Stimulated activated CD8-positive, alpha-beta memory T cell treated with anti-CD3 and anti-CD28 coated beads, Interleukin-4, amount 100 ng/mL, for 1 hour (primary cell): ENCODE measurements at places on chromosomes 2 and 18.

DNA sequence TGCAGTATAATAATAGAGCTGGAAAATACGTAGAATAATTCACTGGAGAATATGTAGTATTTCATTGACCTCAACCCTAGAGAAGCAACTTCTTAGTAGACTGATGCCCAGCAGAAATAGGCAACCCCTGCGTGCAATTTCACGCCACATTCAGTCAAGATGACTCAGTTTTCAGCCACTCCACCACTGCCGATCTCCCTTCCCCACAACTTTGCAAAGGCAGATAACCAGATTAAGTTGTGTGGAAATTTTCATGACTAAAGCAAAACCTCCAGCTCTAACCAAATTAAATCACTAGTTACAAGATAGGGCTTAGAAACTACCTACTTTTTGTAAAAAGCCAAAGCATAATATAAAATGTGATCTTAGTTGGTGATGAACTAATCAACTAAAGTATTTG, 63.3 kb upstream of the STK17B start:
- peak; percentile 35 for DNase-seq

- no peak for DNase-seq
Measured at GRCh38 chr2:152710713-152711112, 6.5 kb downstream of the PRPF40A start.

GRCh38 chr2:20071397-20072383, 20.3 kb upstream of the LAPTM4A start:
- DNase-seq = no peak

DNA sequence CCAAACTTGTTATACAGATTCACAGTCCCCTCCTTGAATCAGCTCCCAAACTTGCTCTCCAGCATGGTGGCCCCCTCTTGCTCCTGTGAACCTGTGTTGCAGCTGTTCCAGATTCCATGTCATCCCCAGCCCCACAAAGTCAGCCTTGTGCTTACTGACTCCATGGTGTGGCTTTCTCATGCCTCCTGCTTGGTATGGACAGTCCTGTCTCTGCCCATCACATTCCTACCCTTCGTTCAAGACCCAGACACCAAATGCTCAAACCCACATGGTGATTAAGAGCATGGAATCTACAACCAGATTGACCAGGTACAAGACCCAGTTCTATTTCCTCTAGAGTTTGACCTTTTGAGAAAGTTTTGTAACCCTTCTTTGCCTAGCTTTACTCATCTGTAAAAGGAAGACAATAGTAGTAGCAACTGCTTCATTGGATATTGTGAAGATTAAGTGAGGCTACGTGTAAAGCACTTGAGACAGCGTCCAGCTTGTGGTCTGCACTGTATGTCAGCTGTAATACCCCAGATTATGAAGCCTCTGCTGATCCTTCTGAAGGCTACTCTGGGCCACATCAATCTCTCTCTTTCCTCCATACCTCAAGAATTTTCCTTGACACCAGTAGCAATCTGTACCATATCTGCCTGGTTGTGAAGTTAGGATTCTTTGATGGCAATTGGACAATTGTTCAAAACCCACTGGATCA, 146.4 kb upstream of the HAAO start:
- no peak for DNase-seq

GRCh38 chr2:124328397-124328796, 303.3 kb downstream of the CNTNAP5 start:
- no peak for DNase-seq

DNA sequence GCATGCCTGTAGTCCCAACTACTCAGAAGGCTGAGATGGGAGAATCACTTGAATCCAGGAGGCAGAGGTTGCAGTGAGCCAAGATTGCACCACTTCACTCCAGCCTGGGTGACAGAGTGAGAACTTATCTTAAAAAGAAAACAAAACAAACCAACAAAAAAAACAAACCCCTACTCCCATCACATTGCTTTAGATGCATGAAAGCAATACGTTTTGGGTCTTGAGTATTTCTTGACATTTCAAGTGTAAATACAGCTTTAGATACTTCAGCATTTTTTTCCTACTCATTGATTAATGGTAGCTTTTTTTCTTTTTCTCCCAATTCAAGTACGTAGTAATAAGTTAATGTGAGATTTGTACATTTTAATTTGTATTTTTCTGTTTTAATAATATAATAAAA, 20.3 kb downstream of the RASGRP3 start:
- DNase-seq = no peak

DNA sequence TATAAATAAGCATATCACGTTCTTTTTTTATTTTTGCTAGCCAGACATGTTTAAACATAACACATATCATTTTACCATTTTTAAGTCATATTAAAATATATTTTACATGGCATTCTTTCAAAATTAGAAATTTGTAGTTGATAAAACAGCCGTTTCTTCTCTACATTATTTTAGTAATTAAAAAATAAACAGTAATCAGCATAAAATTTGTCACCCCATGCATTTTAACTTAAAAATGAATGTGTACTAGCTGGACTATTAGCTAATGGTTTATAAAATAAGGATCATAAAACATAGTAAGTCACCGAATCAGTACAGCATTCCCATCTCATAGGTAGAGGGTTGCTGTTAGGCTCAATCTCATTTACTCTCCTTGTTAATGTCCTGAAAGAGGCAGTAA, 433.8 kb downstream of the LRP1B start:
- DNase-seq = no peak

DNA sequence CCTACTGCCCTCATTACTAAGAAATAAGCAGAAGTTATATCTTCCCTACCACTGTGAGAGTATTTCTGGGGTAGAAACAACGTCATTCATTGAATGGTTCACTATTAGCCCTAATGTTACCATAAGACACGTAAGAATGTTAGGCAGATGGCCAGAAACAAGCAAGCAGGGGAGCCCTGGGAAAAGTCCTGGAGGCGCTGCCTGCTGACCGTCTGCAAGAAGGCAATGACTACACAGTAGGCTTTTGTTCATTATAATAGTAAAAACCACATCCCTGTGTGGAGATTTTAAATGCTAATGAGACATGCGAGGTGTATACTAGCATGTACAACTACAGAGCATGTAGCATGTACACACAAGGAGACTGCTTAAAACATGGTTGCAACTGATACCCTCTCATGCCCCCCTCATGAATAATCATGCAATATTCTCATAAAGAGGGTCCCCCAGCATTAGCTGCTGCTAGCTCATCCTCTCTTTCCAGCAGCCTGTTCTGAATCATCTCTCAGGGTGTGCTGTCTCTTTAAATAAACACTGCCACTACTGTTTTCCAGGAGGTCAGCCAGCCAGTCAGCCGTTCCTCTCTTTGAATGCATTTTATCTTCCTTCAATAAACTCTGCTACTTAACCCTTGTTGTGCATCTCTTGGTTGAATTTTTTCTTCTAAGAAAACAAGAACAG, 23.6 kb downstream of the SUCLG1 start:
- no peak for DNase-seq

DNA sequence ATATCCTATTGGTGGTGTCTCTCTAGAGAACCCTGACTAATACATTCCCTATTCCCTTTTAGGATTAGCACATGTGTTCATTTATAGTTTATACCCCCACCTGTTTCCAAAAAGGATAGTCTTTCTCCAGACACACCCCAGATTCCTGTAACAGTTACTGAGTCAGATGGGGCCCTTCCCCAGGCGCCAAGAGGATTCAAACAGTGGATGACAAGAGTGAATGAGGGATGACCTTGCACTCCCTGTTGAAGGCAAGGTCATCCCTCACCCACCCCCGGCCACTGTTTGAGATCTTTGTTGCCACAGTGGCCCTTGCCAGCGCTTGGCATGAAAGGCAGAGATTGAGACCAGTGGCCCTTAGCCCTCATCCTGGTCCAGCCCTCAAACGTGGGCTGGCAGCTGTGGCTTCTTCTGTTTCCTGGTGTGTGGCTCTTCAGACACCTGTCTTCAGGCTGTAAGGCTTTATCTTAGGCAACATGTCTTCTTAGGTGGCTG, 15.3 kb upstream of the REEP1 start:
- no peak for DNase-seq

DNA sequence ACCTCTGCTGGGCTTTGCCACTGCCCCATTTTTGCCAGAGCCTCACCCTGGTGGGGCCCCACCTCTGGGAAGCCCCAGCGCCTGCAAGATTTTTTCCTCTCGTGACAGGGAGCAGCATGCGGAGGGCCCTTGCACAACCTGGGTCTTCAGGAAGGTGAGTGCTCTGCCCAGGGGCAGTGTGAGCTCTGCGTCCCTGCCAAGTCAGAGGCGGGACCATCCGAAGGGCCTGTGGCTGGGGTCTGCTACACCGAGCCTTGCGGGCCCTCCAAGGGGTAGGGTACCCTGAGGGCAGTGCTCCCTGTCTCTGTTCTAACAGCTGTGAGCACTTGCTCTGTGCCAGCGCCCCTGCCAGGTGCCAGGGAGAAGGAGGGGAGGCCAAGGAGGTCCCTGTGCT, 5.8 kb upstream of the ODC1 start:
- no peak for DNase-seq

GRCh38 chr2:221323513-221323912, 248.6 kb downstream of the EPHA4 start:
- no peak for DNase-seq

- no peak for DNase-seq
Measured at GRCh38 chr2:101869527-101869926, 122.2 kb upstream of the IL1R2 start.

- DNase-seq = no peak
Measured at GRCh38 chr2:75582840-75583239, 22.1 kb upstream of the EVA1A start.

DNA sequence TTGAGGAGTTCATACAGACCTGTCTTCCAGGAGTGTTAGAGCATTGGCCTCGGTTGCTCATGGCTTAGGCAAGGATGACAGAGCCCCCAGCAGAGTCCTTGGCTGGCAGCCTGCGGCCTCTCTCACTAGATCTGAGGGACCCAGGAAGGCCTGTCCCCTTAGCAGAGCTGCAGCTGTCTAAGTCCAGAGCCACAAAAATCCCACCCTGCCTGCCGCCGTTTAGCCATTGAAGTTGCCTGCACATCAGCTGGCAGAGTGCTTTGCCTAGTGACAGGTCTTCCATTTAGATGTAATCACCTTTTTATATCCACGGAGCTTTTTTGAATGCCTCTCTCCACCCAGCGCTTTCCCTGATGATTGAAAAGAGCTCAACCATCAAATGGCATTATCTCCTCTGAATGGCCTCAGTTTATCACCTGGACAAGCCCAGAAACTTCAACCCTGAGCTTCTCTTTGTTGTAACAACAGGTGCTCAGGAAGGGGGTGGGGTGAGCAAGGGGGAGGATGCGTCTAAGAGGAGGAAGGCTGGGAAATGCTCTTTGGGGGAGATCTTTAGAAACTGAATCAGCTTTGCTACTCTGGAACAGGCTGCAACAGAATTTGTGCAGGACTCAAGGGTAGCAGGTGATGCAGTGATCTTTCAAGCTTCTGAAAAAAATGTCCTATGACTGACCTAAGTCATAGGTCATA, 71.9 kb downstream of the TNP1 start:
- DNase-seq = no peak

DNA sequence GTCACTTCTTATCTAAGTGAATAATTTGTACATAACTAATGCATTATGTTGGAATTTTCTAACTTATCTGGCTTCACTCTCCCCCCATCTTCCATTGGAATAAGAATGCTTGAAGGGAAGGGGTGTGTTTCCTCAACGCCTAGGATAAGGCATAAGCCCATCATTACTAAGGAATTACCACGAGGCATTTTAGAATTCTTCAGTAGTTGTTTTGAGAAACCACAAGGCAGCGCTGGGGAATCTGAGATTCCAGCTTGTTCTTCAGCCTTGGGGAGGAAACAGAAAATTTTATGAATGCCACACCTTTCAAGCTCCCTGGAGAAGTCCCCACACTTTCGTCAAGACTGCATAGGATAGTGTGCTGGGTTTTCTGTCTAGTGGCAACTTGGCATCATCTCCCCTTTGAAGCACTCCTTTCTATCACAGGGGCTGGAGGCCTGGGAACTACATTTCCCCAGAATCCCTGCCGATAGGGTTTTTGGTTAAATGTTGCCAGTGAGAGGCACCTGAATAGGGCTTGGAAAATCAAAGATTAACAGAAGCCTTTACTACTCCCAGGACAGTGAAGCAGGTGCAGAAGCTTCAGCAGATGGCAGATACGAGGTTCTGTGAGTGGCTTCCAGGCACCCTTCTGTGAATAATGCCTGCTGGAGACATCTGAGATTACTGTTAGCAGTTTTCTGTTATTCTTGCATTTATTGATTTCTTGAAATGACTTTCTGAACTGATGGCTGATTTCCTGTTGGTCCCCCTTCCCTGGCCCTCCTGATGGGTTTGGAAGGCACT, 192.7 kb upstream of the REV1 start:
- DNase-seq = no peak

- DNase-seq = no peak
Measured at GRCh38 chr2:147223553-147224060, 621.2 kb upstream of the ACVR2A start.

- DNase-seq = no peak
Measured at GRCh38 chr2:192574552-192574951, 379.8 kb upstream of the TMEFF2 start.

DNA sequence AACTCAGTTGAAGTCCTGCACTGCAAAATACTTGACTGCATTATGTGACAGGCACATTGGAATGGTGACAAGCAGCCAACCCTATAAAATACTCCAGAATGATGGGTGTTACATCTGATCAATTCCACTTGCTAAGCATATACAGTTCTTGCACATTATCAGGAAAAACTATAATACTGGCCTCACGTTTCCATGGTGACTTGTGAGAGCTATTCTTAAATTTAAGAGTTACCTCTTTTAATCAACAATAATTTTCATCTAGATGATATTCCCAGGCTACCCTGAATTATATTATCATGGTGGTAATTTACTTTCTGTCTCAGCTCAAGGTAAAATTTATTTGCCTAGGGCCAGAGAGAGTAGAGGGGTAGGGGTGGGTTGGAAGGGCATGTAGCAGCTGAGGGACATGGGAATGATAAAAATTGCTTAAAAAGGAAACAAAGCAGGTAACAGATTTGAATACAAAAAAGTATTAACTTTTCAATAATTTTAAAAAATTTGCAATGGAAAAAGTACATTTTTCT, 132.3 kb upstream of the PGAP1 start:
- no peak for DNase-seq

GRCh38 chr2:226431288-226431948, 368.2 kb downstream of the IRS1 start:
- no peak for DNase-seq

DNA sequence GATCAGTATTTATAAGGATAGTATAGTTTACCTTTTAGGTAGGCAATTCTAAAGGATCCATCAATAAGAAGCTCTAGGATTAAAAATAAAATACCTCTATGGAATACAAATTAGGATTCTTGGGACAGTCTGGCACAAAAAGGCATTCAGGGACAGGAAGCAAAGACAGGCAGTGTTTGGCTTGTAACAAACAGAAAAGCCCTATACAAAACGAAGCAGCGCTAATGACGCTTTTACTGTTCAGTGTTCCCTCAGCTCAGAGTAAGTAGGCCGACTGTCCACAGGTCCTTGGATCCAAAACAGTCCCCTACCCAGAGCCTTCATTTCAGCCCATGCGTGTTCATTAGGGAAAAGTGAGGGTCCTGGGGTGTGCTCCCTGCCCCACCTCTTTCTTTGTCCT, 236.3 kb downstream of the AGPS start:
- no peak for DNase-seq

DNA sequence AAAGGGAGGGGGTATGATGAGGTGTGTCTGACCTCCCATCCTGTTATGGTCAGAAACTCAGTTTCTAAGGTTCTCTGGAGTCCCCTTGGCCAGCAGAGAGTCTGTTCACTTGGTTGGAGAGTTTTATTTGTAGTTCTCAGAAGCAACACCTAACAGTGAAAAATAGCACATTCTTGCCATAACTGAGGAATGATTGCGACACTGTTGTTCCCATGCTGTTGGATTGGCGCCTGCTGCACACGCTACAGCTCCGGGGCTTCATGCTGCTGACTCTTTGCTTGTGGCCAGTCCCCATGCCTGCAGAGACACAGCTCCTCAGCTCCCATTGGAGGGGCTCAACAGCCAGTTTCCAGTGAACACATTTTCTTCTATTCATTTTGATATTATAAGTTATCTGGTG, 42.1 kb downstream of the TPGS2 start:
- DNase-seq = no peak
